ENCODE measurements at places on chromosomes 1 and 21.

DNA sequence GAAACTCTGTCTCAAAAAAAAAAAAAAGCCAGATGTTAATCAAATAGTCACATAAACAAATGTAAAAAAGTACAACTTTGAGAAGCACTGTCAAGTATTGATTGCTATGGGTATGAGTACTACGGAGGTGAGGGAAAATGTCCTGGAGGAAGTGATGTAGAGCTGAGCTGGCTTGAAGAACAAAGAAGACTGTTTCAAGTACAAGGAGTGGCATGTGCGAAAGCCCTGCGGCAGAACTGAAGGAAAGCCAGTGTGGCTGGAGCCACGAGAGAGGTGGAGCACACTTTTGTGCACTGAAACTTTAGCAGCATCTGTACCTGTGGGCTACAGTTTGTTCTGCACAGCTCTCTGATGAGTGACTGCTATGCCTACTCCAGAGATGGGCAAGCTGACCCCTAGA lies 5.4 kb upstream of the RPS6KA1 start:
- DNase-seq, result no peak

DNA sequence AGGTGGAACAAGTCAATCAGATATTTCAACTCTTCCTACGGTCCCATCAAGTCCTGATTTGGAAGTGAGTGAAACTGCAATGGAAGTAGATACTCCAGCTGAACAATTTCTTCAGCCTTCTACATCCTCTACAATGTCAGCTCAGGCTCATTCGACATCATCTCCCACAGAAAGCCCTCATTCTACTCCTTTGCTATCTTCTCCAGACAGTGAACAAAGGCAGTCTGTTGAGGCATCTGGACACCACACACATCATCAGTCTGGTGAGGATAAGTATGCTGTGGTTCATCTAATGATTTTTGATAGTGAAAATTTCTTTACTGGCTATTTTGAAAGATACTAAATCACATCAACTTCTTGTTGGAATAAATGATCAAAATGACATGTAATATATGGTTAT lies 67.7 kb upstream of the MPC2 start:
- DNase-seq, result no peak

- DNase-seq, result peak; percentile 42
Observed at GRCh38 chr1:32361674-32362473, 411 bp downstream of the FAM229A start.

- DNase-seq, result peak; percentile 62
Observed at GRCh38 chr1:23098463-23099170, 70.0 kb downstream of the LUZP1 start.

DNA sequence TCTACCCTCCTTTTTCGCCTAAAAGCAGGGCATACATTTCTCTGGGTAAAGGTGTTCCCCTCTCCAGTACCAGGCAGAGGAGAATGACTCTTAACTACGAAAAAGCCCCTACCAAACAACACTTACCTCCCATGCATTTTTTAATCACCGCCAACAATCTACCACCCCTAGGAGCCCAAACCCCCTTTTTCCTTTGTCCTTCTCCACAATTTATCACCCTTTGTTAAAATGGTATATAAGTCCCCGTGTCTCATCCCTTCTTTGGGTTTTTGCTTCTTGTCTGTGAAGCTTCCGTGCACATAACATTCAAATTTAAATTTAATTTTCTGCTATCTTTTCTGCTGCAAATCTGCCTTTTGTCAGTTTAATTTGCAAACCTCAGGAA lies 27.6 kb upstream of the COL18A1 start:
- DNase-seq, result no peak

DNA sequence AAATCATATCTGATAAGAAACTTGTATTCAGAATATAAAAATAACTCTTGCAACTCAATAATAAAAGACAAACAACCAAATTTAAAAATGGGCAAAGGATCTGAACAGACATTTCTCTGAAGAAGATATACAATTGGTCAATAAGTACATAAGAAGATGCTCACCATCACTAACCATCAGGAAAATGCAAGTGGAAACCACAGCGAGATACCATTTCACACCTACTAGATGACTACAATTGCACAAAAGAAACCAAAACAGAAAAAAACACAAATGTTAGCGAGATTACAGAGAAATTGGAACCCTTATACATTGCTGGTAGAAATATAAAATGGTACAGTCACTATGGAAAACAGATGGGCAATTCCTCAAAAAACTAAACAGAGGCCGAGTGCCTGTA lies 11.5 kb upstream of the ZNF683 start:
- no peak for DNase-seq

All from NCI-H146 (cell line).